ENCODE measurements at places on chromosomes 2 and 18.
A peak's percentile ranks its signal among the peaks of the same experiment; 100 is the strongest.

DNA sequence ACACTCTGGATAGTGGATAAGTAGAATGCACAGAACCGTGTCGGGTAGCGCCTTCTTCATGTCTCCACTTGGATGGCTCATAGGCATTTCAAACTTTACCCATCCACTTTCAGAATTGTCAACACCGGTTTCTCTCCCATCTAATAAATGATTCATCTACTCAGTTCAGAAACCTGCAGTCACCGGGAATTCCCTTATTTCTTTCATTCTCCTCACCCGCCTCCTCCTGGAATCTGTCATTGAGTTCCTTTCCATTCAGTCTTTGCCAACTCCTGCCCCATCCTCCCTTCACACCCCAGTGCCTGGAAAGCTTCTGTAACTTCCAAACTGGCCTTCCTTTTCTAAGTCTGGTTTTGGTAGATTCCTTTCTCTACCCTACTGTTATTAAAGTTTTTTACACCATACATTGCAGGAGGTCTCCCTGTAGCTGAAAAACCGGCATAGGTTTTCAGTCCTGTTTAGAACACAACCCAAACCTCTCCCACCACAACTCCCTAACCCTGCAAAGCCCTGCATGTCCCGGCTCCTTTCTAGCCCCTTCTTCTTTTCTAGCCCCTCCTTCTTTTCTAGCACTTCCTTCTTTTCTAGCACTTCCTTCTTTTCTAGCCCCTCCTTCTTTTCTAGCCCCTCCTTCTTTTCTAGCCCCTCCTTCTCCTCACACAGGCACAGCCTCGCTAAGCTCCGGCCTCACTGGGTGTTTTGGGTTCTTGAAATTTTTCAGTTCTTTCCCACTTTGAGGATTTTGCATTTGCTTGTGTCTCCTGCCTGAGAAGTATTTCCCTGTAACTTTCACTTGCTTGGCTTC is 133.9 kb upstream of the KLHL14 start:
- no peak for DNase-seq

DNA sequence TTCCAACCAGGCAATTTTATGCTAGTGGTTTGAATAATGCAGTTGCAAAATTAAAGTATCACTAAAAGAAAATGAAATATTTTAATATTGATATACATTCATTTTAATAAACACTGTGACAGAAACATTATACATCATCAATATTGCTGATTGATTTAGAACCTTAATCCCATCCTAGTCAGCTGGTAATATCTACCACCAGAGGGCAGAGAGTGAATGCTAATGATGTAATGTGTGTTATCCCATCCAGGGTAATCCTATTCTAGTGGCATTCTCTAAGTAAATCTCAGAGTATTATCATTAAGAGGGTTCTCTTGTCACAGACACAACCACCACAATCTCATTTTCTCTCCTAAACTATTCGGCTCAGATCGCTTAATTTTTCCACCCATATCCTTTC is 477.4 kb downstream of the CPS1 start:
- DNase-seq = no peak

GRCh38 chr2:6493266-6493665 is 372.4 kb downstream of the CMPK2 start:
- DNase-seq = no peak

GRCh38 chr2:3132466-3132865 is 245.2 kb downstream of the EIPR1 start:
- no peak for DNase-seq

DNA sequence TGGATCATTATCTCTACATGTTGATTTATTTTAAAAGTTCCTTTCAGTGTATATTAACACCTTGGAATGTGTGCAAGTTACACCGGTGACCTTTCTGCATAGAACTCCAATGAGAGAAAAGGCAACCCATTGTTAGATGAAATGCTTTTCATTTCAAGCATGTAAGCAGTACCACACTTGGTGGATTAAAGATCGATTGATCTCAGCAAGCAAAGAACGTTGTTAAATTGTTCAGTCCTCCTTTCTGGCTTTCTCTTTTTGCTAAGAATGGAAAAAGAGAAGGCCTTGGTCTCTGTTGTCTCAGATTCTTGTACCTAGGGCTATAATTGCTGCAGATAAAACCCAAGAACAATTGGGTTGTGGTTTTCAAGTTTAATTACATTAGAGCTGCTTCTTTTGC is 843.0 kb downstream of the DPP10 start:
- DNase-seq = no peak

GRCh38 chr2:147712051-147712450 is 132.8 kb upstream of the ACVR2A start:
- DNase-seq = no peak

GRCh38 chr2:3642521-3643215 is 15.3 kb upstream of the ALLC start:
- DNase-seq = no peak

DNA sequence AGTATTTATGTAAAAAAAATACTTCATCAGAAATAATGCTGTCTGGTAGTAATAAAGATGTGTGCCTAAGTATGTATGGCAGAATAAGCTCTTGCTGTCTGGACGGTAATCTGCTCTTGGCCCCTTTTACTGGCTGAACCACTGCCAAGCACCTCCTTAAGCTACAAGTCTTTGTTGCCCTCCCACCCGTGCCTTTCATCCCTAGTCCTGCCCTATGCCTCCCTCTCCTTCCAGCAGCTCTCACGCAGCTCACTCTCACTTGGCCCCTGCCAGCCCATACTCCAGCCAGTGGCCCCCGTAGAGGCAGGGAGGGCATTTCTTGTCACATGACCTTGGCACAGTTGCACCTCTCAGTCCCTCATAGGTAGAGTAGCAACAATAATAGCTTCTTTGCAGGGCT is 54.5 kb upstream of the NPAS2 start:
- no peak for DNase-seq

GRCh38 chr2:23200787-23201114 is 184.2 kb upstream of the KLHL29 start:
- DNase-seq = no peak

GRCh38 chr2:179612591-179613298 is 248.7 kb downstream of the ZNF385B start:
- peak; percentile 55 for DNase-seq

GRCh38 chr2:167100506-167100905 is 212.2 kb downstream of the XIRP2 start:
- DNase-seq = no peak

DNA sequence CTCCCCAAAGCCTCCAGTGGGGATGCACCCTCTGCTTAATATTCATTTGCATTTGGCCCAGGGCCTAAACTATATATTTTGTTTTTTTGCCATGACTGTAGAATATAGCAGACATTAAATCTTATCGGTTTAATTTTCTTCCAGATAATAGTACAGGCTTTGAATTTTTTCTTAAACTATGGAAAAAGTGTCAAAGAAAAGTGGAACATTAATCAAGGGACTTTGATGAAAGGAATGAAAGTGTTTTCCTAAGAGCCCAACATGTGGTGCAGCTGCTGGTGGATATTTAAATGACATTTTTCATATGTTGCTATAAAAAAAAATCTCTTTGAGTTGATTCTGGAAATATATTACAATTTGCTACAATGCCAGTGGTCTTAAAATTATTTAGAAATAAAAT is 346.8 kb downstream of the CYP26B1 start:
- no peak for DNase-seq

DNA sequence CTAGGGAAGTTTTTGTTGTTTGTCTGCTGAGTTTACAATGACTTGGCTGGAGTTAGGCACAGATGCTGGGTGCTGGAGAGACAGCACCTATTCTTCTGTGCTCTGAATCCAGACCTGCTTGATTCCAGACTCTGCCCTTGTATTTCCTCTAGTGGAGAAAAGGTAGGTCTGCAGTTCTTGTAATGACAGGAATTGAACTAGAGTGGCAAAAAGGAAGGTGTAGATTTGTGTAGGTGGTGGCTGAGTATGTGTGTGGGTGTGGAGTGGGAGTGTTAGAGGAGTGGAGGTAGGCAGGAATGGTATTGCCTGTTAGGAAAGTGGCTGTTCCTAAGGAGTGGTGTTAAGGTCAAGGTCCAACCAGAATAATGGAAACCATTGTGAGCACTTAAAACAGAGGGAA is 71.9 kb upstream of the LYPD6 start:
- no peak for DNase-seq

DNA sequence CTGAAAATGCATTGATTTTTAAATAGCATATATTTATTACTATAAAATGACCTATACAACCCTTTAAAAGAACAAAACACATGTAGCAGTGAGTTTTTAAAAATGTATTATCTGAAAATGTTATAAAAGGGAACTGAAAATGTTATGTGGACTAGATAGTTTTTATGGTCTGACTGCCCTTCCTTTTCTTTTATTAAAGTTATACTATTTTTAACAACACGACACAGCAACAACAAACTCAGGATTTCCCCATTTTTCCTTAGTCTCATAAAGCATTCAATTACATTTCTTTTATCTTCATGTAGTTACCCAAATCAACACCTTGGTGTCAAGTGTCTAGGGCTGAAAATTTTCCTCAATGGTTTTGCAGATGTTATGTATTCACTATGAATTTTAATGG is 132.8 kb upstream of the TMEFF2 start:
- no peak for DNase-seq

GRCh38 chr2:179444056-179444455 is 179.4 kb upstream of the SESTD1 start:
- no peak for DNase-seq

DNA sequence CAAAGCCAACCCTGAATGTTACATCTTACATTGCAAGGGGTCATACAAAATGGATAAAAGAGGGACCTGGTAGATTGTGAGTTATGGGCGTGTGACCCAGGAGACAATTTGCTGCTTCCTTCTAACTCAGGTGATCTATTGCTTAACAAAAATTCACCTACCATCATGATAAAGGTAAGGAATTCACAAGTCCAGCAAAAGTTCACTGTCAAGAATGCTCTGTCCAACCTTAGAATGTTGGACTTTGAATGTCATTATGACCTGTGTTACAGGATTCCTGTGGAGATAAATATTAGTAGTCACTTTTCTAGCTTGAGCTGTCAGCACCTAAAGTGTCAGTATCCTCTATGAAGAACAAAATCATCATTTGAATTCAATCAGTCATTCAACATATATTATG is 7.9 kb upstream of the KLF7 start:
- no peak for DNase-seq

- peak; percentile 45 for DNase-seq
These were observed 395.4 kb upstream of the TCF4 start for GRCh38 chr18:55983433-55983832.

DNA sequence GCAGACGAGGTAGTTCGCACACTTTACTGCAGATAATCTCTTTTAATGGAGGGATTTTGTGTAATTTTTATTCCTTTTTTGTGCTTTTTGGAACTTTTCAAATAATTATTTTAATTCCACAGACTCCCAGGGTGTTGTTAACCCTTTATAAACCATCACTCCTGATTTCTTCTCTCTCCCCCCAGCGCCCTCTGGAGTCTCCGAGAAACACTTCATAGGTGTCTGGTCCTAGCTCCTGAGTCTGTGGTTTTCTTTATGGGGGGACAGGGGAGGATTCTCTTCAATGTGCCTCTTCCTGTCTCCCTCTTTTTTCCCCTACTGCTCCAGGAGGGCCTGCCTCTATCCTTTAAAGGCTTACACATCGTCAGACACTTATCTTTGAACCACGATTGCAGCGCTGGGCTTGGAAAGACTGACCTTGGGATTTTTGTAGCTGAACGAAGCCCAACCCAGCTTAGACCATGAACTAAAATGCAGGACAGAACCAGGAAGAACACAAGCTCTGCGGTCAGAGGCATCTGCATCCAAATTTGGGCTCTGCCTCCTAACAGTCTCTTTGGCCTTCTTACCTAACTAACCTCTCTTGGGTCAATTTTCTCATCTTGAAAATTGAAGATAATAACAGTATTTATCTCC is 7.1 kb upstream of the PKDCC start:
- DNase-seq = no peak

DNA sequence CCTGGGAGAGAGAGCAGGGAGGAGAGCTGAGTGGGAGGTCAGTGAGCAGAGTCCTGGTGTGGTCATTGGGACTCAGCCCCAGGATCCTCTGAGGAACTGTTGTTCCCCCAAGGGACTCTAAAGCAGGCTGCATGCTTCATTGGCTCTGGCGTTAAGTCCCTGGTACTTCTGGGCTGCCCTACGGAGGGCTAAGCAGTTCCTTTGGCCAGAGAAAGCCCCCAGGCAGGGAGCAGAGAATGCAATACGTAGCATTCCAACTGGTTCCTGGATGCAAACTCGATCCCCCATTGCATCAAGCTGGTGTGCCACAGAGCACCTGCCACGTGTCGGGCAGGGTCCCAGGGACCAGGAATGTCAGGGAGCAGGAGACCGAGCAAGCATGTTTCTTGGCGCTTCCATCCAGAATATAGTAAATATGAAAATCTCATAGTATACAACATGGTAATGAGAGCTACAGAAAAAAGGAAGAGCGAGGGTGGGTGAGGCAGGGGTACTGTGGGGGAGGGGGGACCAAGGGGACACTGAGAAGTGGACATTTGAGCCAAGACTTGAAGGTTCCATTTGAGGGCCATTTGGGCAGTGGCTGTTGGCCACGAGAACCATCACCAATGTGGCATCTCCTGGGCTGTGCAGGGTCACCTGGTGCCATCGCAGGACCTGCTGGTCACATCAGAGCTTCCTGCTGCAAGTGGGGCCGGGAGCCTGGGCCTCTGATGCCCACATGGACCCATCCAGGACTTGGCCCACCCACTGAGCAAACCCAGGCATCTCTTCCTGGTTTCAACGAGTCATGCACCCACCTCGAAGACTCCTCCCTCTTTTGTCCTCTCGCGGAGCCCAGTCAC is 160.4 kb downstream of the ASB1 start:
- DNase-seq = no peak

DNA sequence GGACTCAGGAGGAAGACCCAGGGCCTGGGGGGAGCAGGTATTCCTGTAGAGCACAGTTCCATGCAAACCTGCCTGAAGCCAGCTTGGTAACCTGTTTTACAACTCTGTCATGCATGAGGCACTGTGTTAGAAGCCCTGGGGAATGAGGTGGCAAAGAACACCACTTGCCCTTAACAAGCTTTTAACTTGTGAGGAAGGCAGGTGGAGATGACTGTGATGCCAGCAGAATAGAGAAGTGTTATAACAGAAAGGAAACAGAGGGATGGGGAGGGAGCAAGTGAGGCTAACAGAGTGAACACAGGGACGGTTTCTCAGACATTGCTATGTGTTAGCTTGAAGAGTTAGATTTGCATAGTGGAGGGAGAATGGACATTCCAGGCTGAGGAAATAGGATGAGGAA is 11.5 kb upstream of the IL1A start:
- DNase-seq = no peak

DNA sequence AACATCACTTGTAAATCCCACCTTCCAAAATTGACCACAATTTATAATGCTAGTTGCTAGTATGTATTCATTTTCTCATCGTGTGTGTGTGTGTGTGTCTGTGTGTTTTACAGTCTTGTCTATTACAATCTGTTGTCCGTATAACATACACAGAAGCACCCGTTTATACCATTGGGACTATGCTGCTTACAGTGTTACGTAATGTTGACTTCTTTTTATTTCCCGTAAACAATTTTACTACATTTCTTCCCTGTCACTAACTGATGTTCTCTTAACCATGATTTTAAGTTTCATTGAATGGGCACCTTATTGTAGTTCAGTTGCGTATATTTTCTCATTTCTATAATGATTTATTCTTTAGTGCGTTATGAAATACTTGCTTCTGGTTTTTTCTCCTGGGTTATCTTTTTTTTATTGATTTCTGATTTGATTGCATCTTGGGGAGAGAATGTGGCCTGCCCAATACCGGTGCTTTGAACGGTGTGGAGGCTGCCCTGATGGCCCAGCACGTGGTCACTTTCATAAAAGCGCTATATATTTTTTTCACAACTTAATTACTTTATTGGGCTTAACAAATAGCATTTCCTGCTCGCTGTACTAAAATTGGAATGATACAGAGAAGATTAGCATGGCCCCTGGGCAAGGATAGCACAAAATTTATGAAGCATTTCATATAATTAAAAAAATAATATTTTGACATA is 14.5 kb upstream of the ASB1 start:
- DNase-seq = no peak

- no peak for DNase-seq
These were observed 34.7 kb downstream of the ST6GAL2 start for GRCh38 chr2:106851087-106851874.
